ENCODE measurements at places on chromosomes 3 and 15. TPM values are rescaled to one million over a fixed set of nuclear protein-coding genes. Genes with fewer than 3 reads are reported as not detected.

Gene TLR9
- 0.38 TPM for total RNA-seq

Gene MNS1
- total RNA-seq, result 1.0 TPM

Gene NME9
- total RNA-seq, result not detected

Gene BFSP2
- not detected for total RNA-seq

All from Right ventricle myocardium inferior (tissue), 1 donor.